GM12891 (cell line): ENCODE measurements at places on chromosomes 6 and 20.

DNA sequence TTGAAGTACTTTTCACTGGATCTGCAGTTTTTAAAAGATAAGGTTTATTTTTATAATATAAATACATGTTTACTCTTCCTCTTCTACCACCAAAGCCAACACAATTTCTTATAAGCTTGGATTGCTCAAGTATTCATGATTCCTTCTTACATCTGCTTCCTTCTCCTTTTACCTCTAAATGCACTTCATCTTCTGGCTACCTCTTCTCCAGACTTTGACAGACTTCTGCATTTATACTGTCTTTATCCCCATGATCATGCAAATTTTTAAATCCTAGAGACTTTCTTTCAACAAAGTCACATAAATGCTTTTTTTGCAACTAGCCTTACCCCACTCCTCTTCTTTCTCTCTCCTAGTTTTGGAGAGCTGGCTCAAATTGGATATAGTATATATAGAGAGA lies 142.9 kb downstream of the TFAP2B start:
- DNase-seq, result no peak

DNA sequence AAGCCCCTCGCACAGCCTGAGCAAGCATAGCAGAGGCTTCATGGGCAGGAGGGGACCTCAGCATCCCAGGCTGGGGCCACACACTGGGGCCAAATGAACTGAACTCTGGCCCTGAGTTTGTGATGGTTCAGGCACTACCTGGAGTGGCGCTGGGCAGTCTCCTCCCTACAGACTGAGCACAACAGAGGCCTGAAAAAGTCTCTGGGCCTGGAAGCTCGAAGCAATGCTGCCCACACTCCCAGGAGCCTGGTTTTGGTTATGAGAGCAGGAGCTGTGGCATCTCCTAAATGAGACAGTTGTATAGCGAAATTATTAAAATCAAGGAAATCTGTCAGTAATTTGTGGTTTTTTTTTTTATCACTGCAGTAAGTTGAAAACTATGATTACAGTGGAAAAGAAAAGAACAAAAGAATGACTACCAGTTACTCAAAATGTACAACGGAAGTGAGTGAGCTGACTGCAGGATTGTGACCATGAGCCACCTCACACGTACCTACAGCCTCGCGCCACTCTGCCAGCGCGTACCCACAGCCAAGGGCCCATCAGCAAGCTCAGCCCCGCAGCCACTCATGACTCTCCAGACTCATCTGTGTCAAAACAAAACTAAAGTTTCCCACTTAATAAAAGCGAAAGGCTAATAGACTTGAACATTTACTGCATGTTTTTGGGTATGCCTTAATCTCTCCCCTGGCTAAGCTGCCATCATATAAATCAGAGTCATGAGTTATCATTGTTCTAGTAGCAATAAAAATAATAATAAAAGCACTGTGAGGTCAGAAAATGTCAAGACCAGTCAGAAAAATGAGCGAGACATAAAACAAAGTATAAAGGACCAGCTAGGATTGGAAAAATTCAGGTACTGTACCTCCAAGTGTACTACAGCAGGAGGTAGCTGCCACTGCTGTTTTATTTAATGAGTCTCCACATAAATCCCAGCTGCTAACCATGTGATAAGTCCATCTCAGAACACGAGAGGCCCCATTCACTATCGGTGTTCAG lies 177.0 kb downstream of the FOXC1 start:
- DNase-seq, result no peak

- peak; percentile 8 for DNase-seq
These were observed 118.4 kb downstream of the FARS2 start for GRCh38 chr6:5379647-5380242.

DNA sequence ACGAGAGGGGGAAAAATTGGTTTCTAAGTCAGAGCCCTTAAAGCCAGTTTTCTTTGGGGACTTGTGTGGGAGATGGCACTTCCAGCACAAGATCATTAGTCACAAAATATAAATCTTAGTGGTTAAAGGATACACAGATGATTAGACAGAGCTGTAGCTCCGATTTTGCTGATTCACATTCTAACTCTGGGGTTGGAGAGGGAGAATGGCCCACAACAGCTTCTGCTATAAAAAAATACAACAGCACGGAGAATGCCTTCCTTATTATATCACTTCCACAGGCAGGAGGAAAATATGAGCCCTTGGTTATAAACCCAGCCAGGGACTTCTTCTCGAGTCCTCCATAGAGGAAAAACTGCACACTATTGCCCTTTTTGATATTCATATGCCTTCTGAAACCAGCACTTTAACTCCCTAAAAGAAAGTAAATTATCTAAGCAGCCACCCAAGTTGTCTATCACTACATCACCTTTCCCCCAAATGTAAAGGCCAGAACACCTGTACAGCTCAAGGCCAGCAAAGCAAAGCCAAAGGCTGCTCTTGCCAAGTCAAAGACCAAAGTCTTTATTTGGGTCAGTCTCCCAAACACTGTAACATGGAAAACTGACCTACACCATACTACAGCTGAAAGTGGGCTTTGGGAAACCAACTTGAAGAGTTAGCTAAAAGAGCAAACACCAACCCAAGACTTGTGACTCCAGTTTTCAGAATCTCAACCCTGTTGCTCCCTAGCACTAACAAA lies 10.4 kb downstream of the MRPL14 start:
- no peak for DNase-seq

- no peak for DNase-seq
These were observed 469 bp downstream of the STX16 start for GRCh38 chr20:58651559-58651945.

GRCh38 chr20:37702403-37703034 lies 8.7 kb downstream of the CTNNBL1 start:
- no peak for DNase-seq

- DNase-seq, result no peak
These were observed 2.4 kb downstream of the EDEM2 start for GRCh38 chr20:35144694-35145093.

DNA sequence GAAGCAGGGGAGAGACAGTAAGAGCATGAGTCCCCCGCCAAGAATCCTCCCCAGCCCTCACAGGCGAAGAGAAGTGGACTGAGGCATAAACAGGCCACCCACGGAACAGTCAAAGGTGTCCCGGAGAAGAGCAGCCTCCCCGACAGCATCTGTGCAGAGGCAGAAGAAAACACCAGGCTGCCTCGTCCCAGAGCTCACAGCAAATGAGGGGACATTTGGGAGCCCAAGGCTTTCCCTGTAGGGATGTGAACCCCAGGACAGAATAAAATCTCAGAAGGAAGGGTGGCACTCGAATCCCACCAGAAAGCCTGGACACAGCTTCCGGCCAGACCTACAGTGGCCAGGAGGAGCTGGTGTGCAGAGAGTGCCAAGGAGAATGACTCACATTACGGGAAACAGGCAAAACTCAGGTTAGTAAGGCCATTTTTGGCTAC lies 90.4 kb downstream of the DLL1 start:
- no peak for DNase-seq

DNA sequence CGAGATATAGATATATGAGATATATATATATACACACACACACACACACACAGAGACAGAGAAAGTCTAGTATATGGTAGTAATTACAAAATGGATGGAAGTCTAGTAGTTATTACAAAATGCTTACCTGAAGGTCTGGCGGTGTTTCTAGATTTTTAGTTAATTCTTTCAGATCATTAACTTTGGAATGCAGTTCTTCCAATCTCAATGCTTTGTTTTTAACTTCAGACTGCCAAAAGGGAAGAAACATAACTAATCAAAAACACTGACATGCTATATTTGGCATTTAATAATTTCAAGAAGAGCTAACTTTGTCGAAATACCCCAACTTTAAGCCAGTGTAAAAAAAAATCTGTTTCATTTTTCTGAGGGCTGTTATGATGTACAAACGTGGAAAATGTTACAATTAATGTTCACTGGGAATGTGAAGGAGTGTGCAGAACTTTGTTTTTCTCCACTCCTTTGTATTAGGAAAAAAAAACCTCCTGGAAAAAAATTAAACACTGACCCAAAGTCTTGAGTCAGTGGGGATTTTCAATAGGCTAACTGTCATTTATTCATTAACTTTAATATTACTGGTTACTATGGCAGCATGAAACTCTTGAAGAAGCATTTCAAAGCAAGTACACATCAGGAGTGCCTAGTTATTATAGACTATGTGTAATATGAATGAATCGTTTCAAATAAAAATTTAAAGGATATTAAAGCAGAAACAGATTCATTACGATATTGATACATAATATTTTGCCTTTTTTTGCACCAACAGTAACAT lies 232.9 kb downstream of the SYNE1 start:
- DNase-seq, result no peak

GRCh38 chr6:154593122-154593521 lies 82.6 kb upstream of the CNKSR3 start:
- no peak for DNase-seq
